ENCODE measurements at places on chromosomes 1 and 21.

- DNase-seq: peak; percentile 57
These were observed 5.1 kb upstream of the SSR2 start for GRCh38 chr1:156025876-156026275.

DNA sequence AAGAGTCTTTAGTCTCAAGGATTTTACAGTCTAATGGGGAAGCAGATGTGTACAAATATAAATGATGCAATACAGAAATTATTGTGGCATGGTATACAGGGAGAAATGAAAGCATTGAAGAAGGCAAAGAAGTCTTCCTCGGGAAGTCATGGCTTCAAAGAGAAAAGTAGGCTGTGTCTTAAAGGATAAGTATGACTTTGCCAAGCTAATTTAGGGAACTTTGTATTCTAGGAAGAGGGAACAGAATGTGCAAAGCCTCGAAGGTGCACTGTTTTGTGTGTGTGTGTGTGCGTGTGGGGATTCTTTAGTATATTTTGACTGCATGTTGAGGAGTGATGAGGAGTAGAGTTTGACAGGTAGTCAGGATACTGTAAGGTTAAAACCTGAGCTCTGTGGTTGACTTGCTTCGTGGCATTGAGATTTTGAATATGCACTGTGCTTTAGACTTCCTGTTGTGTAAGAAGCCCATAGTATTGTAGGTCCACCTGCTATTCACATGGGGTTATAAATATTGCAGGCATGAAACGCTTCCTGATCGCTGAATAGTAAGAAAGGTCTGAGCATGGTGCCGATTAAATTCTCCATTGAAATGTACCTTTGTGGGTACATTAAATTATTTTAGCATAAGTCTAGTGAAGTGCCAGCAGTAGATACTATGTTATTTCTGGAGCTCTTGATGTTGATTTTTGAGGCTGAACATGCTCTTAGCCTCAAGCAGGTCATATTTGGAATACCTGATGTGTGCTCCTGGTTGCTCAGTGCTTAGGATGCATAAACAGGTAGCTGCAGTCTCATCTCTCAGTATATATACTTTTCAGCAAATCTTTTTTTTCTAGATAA, 8.0 kb downstream of the SMAP2 start:
- peak; percentile 54 for DNase-seq

- no peak for DNase-seq
These were observed 1122.9 kb upstream of the B3GALT2 start for GRCh38 chr1:194309269-194309668.

DNA sequence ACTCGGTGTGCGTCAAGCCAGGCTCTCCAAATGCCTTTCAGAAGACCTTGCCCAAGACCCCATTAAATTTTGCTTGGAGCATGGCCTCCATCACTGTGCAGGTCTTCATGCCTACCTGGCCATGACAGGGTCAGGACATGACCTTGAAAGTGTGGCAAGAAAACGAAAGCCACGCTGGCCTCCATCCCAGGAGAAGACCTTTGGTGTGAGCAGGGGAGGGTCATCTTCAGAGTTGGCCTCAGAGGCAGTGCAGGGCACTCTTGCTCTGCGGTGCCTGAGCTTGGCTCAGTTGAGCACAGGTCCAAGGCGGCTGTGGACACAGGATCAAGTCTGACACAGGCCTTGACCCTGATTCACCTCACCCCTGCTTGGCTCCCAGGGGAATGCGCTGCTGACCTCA, 181.4 kb upstream of the TMEM51 start:
- no peak for DNase-seq

- no peak for DNase-seq
These were observed 47.1 kb downstream of the COL6A1 start for GRCh38 chr21:46028573-46029091.

DNA sequence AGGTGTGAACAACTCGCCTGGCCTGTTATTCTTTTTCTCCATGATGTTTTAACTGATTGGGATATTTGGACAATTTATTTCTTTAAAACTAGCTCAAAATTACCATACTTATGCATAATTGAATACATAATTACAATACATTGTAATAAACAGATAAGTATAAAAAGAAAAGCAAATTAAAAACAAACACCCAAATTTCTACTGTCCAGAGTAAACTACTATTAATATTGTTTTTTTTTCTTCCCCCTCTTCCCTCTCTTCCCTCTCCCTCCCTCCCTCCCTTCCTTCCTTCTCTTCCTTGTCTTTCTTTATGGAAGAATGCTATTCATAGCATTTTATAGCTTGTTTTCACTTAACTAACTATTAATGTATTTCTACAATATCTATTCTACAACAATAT, 117.7 kb upstream of the IVNS1ABP start:
- DNase-seq: no peak
